ENCODE measurements at places on chromosomes 7 and 10.

GRCh38 chr7:2936891-2937580 is 92.9 kb upstream of the GNA12 start:
- peak; percentile 10 for DNase-seq

GRCh38 chr7:89826121-89826520 is 328.1 kb upstream of the STEAP1 start:
- no peak for DNase-seq

GRCh38 chr7:64849250-64849923 is 53.7 kb upstream of the ZNF273 start:
- no peak for DNase-seq

GRCh38 chr7:33486633-33487032 is 357.3 kb downstream of the BBS9 start:
- no peak for DNase-seq

DNA sequence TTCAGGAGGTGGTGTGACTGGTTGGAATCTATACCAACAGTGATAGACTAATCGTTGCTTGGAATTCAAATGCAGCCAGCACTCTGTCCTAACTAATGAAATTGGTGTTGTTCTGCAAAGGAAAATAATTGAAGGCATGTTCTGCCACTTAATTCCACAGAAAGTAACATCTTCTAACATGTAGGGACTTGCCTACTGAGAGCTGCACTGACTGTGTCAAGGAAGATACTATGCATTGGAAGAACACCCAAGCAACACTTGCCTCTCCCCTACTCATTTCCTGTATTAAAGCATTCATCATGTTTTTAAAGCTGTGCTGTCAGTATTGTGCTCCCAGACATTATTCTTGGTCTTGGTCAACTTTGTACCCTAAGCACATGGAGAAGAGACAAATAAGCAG is 2.7 kb upstream of the CYP3A7 start:
- no peak for DNase-seq

DNA sequence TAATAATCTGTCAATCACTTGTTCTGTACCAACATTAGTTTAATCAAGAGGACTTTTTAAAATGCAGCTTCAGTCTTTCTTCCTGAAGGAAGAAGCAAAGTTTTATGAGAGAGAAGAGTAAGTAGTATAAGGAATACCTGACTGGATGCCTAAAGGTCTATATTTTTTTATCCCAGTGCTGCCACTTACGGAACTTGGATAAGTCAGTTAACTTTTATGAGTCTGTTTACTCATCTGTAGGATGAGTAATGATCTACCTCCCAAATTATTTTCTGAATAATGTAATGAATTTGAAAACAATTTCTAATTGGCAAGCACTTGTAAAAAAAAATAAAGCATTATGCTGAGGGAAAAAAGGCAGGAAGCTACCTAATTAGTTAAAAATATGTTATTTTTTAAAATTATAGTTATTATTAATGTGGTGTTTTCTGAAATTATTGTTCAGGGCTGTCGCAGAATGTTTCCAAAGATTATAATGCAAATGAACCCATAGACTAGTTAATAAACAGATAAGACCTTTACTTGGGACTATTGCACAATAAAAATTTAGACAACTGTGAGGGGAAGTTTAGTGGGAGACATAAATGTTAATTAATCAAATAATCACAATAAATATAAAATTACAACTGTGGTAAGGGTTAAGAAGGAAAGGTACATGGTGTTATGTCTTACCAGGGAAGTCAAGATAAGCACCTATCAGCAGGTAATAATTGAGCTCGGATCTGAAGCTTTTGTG is 24.6 kb downstream of the SLK start:
- no peak for DNase-seq

DNA sequence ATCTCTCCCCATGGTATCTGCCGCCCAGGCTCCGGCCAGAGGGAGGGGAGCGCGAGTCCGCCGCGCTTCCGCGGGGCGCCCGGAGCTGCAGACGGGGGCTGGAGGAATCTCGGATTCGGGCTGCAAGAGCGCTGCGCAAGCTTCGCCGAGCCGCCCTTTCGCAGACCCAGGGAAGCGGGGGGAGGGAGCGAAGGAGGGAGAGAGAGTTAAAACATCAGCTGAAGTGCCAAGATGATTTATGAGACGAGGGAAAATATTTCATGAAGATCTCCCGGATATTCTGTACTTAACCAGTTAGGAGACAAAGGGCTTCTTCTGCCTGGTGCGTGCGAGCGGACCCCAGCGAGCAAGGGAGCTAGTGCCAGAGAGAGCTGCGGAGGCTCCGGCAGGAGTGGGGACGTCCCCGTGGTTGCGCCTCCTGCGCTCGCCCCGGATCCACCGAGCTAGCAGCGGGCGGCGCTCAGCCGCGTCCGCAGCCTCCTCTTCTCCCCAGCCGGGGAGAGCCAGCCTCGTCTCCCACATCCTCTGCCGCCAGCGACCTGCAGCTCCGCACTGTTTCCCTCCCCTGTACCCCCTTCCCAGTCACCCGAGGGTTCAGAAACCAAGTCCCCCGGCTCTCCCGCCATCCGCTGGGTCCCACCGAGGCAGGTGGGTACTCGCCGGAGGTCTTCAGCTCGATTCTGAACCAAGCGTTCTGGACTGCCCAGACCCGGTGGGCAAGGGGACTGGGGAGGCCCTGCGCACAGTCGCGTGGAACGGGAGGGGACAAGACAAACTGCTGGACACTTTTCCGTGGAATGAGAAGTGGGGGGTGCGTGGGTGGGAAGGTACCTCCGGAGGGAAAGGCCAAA is 1.0 kb upstream of the PAX2 start:
- DNase-seq = no peak

GRCh38 chr10:51010977-51011376 is 63.3 kb upstream of the PRKG1 start:
- DNase-seq = no peak

- no peak for DNase-seq
Measured at GRCh38 chr7:140316165-140316661, 82.1 kb downstream of the SLC37A3 start.

DNA sequence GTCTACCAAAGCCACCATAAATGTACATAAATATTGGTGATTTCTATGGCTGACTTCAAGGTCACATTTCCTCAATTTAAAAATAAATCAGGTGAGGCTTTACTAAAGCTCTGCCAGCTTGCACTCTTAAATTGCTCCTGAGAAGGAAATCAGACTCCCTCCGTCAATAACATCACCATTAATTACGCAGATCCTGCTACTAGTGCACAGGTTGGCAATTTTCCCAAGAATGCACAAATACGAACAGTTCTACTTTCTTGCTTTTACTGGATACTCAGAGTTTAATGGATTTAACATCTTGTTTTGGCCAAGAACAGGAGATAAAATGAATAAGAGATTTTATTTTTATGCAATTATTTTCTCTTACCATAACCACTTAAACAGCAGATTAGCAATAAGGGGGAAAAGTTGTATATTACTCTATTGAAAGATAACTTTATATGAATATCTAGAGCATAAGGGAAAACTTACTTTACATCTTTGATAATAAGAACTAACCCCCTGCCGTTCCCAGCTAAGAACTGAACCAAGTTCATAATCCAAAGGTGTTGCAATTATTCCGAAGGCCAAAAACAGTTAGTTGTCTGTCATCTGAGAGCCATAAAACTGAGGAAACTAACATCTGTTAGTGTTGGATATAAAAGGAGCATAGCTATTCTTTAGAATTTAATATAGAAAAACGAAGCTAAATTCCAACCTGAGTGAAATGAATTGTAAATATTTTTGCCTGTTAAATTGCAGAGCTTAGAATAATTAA is 140.5 kb downstream of the TWIST1 start:
- no peak for DNase-seq

DNA sequence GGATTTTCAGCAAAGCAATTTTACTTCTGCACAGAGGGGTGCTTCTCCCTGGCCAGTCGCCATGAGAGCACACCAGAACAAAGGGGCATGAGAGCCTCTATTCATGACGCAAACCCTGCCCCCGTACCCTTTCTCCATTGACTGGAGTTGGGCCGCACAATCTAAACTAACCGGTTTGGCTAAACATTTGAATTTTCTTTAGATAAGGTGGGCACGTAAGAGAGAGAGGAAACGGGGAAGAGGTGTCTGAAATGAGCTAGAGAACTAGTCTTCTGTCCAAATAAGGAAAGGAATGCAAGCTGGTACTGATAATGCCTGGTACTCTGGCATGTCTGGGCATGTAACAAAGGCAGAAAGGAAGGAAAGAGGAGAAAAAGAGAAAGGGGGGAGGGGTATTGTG is 13.2 kb upstream of the SCIN start:
- DNase-seq = no peak

DNA sequence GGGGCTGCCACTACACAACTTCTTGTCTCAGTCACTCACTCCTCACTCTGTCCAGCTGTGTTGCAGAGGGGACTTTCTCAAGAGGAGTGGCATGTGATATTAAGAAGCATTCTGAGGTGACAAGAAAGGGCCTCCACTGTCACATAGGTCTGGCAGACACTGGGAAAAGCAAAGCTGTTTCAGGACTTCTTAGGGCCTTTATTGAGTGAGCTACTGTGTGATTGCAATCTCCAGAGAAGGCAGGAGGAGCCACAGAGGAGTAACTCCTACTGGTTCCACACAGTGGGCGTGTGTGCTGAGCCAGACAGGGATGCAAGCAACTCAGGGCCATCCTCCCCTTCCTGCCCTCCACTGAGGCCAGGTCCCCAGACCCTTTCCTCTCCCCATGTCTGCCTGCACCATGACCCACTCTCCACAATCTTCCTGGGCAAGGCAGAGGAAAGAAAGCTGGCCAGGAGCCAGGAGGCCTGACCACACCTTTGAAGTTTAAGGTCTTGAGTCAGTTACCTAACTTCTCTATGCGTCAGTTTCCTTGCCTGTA is 262.0 kb upstream of the ZMIZ1 start:
- no peak for DNase-seq
